ENCODE measurements at places on chromosomes 2 and 18.

DNA sequence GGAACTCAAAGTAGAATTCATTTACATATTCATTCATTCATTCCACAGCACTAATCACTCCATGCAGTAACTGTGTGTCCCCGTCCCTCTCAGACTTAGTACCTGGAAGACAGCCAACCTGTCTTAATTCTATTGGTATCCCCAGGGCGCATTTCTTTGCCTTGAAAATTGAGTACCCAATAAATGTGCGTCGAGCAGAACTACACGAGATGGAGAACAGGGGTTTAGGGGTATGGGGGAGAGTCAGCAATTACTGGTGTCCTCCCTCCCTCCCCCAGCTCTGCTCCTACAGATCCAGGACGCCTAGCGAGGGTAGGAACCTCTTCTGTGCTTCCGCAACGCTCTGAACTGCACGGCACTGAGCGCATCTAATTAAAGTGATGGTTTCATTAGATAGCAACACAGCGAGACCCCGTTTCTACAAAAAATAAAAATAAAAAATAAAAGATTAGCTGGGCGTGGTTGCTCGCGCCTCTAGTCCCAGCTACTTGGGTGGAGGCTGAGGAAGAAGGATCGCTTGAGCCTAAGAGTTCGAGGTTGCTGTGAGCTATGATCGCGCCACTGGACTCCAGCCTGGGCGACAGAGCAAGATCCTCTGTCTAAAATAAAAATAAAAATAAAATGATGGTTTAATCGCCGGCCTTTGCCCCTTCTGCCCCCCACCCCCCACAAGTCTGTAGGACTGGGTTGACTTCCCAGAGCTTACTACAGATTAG lies 614 bp upstream of the FKBP1B start:
- DNase-seq: no peak

DNA sequence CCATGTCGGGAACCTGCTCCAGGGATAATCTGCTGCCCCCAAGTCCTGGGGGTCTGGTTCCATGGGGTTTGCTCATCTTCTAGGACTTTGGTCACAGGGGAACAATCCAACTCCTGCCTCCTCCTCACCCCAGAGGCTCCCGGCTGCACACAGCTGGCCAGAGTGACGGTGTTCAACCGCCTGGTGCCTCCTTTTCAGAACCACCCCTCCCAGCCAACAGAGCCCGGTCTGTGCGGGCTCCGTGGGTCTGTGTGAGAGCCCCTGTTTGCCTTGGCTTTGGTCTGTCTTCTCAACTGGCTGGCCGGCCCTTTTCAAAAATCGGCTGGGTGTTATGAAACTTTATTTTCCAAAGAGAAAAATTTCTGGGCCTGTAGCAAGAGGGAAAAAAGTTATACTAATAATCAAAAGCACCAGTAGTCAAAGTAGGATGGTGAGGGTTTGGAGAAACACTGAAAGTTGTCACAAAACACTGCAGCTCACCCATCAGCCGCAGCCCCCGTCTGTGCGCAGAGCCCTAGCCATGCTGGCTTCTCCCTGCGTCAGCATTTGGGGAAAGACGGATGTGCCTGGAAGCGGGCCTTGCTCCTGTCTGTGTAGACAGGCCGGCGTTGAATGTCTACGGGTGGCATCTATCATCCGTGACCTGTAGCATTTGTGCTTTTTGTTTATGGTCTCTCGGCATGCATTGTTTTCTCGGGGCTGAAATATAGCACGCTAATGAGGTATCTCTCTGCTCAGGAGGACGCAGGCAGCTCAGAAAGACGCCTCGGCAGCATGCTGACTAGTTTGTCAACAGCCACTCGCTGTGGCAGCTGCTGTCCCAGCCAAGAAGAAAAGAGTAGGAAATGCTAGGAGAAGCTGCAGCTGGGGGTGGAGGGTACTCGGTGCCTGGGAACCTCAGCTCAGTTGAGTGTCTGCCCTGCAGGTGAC lies 138.6 kb downstream of the GLI2 start:
- DNase-seq: no peak

DNA sequence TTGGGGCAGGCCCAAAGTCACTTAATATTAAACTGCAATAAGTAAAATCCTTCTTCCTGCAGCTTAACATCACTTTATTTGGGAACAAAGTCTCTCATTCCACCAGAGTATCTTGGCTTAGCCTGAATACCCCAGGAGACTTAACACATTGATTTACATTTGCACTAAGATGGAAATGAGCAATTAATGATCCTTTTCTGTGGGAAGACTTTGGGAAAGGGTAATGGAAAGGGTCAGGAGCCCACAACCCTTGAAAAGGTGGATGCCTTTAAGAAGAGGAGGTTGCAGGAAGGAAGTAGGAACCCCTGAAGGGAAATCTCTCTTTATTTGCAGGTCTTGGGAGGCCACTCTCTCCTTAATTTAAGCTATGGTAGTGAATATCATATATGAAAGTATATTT lies 28.0 kb upstream of the BARD1 start:
- no peak for DNase-seq

- DNase-seq: no peak
Observed at GRCh38 chr2:135227386-135227785, 175.3 kb downstream of the RAB3GAP1 start.

- no peak for DNase-seq
Observed at GRCh38 chr18:22822841-22823508, 110.2 kb upstream of the RBBP8 start.

DNA sequence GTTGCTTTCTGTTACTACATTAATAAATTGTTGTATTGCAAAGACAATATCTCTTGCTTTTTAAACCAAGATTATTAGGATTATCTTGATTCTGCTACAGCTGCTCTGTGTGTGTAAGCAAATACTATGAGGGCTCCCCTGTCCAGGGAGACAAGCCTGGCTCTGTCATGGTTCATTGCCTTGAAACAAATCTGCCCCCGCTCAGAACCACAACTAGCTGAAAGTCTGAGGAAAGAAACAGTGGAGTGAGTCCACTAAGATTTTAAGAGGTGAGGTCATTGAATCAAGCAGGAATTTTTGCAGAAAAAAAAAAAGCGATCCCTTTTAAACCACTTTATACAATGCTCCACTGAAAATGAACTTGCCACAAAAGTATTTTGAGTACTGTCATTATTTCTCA lies 30.8 kb upstream of the LRRTM4 start:
- DNase-seq: no peak

GRCh38 chr18:46343931-46344372 lies 239.8 kb downstream of the HAUS1 start:
- DNase-seq: peak; percentile 47

DNA sequence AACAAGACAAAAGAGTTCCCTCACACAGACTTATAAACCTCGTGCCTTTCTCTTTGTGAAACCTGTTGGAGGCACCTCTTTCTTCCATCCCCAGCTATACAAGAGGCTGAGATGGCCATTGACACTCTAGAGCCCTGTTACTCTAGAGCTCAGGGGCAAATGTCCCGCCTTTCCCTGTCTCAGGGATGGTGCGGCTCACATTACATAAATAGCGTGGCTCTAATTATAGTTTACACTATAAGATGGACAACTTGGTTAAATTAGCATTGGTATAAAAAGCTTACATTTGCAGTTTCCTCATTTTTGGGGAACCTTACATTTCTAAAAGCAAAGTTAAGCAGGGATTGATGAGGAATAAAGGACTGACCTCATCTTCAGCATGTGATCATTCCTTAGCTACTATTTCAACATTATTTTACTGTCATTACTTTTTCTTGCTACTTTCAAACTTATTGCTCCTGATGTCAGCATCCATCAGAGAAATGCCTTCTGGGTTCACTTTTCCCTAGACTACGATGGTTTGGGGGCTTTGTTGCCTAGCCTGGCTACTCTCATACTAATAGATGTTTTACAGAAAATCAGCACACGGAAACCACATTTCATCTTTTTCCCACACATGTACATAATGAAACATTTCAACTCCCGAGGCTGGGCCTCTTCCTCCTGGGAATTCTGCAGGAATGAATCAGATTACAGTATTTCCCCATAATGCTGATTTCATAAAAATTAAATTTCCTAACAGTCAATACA lies 40.4 kb downstream of the FTCDNL1 start:
- DNase-seq: no peak

- no peak for DNase-seq
Observed at GRCh38 chr2:127421871-127422558, 3.8 kb downstream of the PROC start.

Data from mesendoderm (in vitro differentiated cells).